ENCODE measurements at places on chromosomes 2 and 18.
A peak's percentile ranks its signal among the peaks of the same experiment; 100 is the strongest.

DNA sequence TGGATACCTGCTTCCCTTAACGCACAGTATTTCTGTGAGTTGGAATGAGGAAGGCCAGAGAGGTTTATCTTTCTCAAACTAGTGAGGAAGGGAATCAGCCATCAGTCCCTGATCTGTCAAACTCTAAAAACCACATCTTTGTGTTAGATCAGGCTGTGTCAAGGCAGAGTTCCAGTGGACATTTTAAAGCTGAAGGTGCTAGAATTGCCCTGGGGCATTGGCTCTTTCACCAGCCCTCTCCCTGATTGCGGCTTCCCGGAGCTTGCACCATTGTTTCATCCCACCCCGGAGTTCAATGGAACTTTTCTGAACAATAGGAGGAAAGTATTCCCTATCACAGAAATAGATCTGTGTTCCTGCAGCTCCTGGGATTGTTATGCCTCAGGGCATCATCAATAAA, 110.2 kb downstream of the RNF144A start:
- DNase-seq = no peak

DNA sequence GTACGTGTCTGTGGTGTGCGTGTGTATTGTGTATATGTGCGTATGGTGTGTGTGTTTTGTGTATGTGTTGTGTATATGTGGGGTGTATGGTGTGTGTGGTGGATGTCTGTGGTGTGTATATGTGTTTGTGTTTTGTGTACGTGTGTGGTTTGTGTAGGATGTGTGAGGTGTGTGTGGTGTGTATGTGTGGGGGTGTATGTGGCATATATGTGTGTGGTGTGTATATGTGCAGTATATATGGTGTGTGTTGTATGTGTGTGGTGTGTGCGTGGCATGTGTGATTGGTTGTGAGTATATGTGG, 101.3 kb downstream of the CLIP4 start:
- no peak for DNase-seq

- DNase-seq = no peak
Observed at GRCh38 chr2:71524476-71524875, 71.1 kb downstream of the DYSF start.

- no peak for DNase-seq
Observed at GRCh38 chr18:46109386-46109785, 5.2 kb downstream of the HAUS1 start.

GRCh38 chr2:69977906-69978482, 16.6 kb upstream of the ASPRV1 start:
- DNase-seq = no peak

DNA sequence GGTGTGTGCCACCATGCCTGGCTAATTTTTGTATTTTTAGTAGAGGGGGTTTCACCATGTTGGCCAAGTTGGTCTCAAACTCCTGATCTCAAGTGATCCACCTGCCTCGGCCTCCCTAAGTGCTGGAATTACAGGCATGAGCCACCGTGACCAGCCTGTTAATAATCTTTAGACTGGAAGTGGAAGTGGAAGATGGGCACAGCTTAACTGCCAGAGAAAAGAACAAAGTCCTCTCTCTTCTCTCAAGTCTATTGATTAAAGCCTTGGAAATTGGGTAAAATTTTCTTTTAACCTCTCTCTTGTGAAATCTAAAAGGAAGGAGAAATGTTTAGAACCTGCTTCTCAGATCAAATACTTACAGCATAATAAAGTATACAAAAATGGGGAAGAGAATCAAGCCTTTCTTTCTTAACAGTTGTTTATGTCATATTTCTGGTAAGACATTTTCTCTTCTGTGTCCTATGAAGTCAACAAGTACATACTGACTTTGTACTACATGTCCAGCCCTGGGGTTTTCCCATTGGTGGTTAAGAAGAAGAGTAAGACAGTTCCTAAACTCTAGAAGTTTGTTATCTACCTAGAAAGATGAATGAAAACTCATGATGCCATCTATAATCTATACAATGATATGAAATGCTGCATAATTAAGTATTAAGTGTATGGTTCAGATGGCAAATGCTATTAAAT, 4.6 kb downstream of the TMEM169 start:
- no peak for DNase-seq

GRCh38 chr2:218086478-218086877, 17.4 kb downstream of the RUFY4 start:
- DNase-seq = no peak

GRCh38 chr2:2843969-2844548, 513.0 kb upstream of the MYT1L start:
- no peak for DNase-seq

GRCh38 chr2:88829607-88830463, 138.4 kb downstream of the RPIA start:
- no peak for DNase-seq

DNA sequence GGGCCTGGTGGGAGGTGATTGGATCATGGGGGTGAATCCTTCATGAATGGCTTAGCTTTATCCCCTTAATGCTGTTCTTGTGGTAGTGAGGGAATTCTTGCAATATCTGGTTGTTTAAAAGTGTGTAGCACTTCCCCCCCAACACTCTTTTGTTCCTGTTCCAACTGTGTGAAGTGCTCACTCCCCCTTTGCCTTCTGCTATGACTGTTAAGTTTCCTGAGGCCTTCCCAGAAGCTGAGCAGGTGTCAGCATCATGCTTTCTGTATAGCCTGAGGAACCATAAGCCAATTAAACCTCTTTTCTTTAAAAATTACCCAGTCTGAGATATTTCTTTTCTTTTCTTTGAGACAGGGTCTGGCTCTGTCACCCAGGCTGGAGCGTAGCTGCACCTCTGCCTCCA, 139.4 kb downstream of the RNF152 start:
- no peak for DNase-seq

DNA sequence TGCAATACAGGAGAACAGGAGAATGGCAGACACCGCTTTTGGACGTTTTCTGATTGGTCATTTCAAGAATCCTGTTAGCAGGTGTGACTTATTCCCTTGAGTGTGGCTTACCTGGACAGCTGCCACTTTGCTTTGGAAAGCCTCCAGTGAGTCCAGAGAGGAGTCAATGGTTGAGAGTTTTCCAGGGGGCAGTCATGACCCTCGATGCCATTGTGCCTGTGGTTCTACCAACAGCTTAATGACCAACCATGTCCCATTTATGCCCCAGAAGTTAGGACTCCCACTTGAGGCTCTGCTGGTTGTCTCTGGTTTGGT, 12.4 kb downstream of the IGFBP2 start:
- no peak for DNase-seq

DNA sequence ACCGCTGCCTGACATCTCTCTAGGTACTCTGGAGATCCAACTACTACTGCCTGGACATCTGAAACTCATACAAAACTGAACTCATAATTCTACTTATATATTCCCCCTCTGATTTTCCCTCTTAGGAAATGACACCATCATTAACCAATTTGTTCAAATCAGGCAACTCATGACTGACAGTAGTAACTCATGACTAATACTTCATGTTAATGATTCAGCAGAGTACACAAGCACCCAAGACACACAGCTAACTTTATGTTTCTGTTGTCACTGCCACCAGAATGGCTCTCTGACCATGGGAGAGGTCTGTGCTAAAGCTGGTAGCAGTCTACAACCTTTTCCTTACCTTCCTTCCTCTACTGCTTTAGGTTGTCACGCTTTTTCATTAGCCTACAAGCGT, 91.1 kb downstream of the ITSN2 start:
- no peak for DNase-seq

- no peak for DNase-seq
Observed at GRCh38 chr2:106932644-106933043, 46.7 kb upstream of the ST6GAL2 start.

GRCh38 chr2:225270861-225271260, 128.6 kb upstream of the NYAP2 start:
- DNase-seq = peak; percentile 7

DNA sequence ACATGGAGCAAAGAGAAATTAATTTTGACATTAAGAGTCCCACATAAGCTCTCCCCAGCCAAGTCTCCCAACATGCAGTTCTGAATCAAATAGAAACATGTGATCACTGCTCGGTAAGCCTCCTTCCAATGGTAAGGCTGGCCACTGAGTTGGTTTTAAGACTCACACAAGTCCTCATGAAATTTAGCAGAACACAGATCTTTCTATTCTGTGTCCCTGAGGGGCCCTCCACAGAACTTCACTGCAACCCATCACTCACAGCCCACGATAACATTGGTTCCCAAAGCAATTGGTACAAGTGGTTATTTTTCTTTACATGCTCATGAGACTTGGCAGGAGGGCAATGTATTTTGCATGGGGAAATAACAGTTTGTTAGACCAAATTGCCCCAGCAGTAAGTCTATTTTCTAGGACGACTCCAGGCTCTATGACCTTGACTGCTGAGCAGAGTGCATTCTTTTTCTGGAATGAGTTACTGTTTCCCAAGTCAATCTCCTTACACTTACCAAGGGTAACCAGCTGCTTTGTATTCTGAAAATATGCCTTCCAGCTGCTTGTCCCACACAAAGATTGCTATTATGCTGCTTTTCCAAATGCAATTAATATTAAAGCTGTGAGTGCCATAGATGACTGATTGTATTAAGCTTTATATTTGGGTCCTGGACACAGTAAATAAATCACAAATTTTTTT, 142.3 kb upstream of the TANK start:
- DNase-seq = no peak

DNA sequence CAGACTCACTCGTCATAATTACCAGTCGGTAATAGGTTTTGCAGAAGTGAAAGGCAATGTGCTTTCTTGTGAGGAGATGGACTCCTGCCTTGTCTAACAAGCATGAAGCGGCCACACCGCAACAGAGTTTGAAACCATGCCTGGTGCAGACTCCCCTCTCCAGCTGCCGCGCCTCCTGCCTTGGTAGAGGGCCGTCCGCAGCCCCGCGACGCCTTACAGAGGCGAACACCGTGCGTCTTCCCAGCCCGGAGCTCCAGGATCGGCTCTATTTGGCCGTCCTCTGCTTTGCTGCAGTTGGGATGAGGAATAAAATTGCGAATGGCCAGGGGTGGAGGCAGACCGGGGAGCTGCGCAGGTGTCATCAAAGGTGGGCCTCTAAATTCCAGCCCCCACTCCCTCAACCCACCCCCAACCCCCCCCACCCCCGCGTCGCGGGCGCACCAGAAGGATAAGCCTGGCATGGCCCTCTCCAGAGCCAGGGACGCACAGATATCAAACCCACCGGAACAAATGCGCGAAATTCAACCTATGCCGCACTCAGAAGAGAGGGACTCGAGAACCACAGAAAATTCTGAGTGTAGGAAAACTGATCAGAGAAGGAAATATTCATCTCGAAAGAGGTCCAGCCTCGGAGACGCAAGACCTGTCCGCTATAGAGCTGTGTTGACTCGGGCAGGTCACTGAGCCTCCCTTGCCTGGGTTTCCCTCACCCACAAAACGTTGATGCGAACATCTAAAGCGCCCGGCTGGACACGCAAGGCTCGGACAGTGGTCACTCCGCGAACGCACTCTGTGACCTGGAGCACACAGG, 1.1 kb downstream of the TRABD2A start:
- peak; percentile 41 for DNase-seq

DNA sequence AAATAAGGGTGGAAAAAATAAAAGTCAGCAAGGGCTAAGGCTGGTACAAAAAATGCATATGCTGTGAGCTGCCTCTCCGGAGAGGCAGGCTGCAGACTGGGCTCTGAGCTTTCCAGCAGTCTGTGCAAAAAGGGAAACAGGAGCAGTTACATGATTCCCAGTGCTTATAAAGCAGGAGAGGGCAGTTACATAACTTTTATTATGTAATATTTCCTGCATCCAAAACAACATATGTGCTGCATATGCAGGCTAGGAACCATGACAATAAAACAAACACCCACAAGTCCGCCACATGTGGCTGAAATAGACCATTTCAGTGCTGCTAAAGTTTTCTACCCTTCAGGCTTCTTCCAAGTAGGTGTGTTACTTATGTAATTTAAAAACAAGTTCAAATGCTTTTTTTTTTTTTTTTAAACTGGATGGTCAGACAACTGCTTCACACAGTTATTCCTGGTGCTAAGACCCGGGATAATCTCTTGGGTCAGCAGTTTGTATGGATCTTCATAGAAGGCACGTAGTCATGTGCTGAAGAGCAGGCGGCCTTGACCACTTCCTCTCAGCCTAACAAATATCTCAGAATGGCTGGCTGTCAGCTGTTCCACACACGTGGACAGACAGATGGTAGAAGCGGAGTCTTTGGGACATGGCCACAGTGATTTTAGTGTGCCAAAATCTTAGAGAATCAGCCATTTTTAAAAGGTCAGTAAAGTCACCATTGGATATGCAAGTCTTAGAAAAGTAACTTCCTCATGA, 43.5 kb downstream of the ARMC9 start:
- DNase-seq = no peak

- DNase-seq = no peak
Observed at GRCh38 chr2:39659765-39660611, 5.7 kb upstream of the TMEM178A start.

All from stimulated activated naive CD8-positive, alpha-beta T cell treated with anti-CD3 and anti-CD28 coated beads, Interleukin-15, Interleukin-2, amounts not matched to agents 100 U/mL and 50 U/mL, for 24 hours (primary cell).